Cerebellum (tissue), 4 donors: ENCODE measurements at places on chromosomes 11 and 22.

GRCh38 chr22:29081517-29082236, 8.8 kb downstream of the KREMEN1 start:
- no peak for DNase-seq

- no peak for DNase-seq
These were observed 27.1 kb downstream of the KCNJ4 start for GRCh38 chr22:38427940-38428339.

- DNase-seq: no peak
These were observed 29.6 kb upstream of the SNX19 start for GRCh38 chr11:130945896-130946295.

DNA sequence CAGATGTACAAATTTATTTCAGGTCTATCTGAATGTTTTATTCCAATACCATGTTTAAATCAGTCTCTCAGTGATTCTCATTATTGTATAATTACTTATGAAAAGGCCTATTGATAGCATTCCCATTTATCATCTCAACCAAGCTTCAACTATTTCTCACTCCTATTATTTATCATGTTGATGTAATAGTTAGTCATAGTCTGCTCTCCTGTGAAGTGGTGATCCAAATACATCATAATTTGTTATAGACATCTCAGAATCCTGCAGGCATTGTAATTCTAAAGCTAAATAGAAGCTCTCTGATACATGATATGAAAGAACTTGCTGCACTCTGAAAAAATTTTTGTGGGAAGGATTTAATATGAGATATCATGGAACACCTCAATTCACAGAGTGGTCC, 21.8 kb upstream of the OR8G1 start:
- DNase-seq: no peak

DNA sequence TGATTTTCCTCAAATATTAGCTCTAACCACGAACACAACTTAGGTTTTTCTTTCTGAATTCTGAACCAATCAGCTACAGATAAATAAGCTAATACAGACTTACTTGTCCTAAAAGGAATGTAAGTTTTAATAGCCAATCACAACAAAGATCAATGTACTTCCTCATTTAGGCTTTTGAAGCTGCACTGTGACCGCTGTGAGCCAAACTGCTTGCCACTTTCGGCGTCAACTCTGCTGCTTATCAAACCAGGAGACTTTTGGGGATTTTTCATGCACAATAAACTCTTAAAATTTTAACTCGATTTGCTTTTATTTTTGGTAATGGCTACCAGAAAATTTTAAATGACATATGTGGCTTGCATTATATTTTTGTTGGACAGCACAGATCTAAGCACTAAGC, 92.5 kb downstream of the TMPRSS5 start:
- DNase-seq: no peak

DNA sequence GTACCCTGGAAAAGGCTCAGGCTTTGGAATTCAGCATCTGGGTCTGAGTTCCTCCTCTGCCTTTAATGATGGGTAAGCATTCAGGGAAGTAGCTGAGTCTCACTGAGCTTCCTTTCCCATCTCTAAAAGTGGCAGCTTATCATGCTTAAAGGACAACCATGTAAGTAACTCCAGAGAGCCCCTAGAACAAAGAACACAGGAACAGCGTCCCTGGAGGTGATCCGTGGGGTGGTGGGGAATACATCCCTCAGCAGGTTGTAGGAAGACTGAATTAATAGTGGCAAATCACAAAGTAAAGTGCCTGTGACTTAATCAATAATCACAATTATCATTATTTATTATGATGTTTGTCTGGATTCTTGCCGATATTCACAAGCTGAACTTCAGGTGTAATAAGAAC, 114.7 kb upstream of the ISX start:
- no peak for DNase-seq

DNA sequence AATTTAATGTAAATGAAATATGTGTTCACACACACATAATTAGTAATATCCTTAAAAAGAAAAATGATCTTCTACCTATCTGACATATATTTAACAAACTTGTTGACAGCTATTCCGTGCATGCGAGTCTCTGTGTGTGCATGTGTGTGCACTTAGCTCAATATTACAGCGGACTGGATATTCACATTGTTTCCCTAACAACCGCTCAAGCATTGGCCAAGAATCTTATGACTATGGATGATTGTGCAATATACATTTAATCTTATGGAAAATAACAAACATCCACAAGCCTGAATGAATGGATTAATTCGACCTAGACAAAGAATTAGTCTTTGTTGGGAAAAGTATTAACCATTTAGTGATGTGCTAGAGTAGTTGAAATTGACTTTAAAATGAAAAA, 1078.6 kb downstream of the LRRC4C start:
- DNase-seq: no peak
